ENCODE measurements at places on chromosomes 4 and X.

- DNase-seq: no peak
These were observed 514.3 kb downstream of the PCDH7 start for GRCh38 chr4:31234494-31234893.

GRCh38 chrX:68354879-68355628 lies 78.2 kb downstream of the OPHN1 start:
- DNase-seq: no peak

DNA sequence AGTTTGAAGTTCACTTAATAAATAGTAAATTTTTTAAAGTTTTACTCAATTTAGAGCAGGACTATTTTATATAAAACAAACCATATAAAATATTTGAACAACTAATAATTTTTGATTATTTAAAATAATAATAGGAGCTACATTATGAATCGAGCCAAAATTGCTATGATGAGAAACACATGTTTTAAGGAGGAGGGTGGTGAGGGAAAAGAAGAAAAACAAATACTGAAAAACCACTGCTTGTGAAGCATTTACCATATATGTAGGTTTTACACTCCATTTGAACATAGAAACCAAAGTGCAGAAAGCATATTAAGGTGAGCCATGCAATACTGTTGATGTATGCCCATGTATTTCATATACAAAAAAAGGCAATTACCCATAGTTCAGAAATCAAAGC lies 448.9 kb downstream of the FSTL5 start:
- no peak for DNase-seq

DNA sequence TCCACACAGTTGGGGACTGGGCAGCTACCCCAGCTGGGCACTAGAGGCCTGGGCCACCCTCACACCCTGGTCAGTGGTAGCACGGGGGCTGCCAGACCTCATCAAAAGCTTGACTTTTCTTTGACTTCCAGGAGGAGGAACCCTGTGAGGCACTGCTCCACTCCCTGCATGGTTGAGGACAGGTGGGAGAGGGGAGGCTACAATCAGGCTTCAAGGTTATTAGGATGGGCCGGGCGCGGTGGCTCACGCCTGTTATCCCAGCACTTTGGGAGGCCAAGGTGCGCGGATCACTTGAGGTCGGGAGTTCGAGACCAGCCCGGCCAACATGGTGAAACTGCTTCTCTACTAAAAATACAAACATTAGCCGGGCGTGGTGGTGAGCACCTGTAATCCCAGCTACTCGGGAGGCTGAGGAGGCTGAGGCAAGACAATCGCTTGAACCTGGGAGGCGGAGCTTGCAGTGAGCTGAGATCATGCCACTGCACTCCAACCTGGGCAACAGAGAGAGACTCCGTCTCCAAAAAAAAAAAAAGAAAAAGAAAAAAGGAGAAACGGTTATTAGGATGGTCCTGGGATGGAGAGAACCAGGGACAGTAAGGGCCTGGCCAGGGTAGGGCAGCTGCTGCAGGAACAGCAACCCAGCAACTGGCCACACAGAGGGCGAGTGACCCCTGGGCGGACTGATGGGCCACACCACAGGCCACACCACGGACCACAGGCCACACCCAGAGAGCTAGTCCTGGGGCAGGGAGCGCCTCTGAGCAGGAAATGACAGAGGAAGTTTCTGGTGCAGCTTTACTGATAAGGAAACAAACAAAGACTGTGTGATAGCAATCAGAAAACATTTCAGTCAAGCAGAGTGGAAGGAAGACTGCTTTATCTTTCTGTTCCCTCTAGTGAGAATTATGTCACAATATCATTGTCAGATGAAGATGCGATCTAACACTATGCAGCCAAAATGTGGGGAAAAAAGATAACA lies 20.5 kb upstream of the OPN1LW start:
- no peak for DNase-seq

DNA sequence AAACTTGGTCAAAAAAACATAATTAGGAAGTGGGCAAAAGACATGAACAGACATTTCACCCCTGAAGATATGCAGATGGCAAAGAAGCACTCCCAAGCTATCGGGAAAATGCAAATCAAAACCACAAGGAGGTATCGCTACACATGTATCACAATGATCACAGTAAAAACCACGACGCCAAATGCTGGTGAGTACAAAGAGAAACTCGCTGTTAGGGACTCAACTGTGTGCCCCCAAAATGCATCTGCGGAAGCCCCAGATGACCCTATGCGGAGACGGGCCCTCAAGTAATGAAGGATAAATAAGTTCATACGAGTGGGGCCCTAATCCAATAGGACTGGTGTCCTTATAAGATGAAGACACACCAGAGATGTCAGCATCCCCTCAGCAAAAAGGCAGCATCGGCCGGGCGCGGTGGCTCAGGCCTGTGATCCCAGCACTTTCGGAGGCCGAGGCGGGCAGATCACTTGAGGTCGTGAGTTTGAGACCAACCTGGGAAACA lies 10.2 kb downstream of the GAK start:
- no peak for DNase-seq

GRCh38 chrX:144219035-144219434 lies 335.2 kb downstream of the UBE2NL start:
- DNase-seq: no peak

GRCh38 chr4:48604527-48604926 lies 114.5 kb downstream of the ZAR1 start:
- no peak for DNase-seq

- DNase-seq: peak; percentile 22
These were observed 20.3 kb downstream of the UBA6 start for GRCh38 chr4:67680581-67681222.

- DNase-seq: peak; percentile 91
These were observed 17.8 kb upstream of the CHIC2 start for GRCh38 chr4:54082168-54082567.

DNA sequence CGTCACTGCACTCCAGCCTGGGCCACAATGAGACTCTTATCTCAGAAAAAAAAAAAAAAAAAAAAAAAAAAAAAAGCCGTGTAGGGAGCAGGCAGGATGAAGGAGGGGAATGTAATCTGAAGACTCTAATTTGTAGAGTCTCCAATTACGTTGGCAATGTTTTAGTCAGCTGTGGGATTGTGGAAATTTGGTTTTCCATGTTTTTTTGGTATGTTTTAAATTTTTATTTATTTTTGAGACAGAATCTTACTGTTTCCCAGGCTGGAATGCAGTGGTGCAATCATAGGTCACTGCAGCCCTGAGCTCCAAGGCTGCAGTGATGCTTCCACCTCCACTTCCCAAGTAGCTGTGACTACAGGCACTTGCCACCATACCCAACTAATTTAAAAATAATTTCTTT lies 56.5 kb downstream of the NSD2 start:
- no peak for DNase-seq

DNA sequence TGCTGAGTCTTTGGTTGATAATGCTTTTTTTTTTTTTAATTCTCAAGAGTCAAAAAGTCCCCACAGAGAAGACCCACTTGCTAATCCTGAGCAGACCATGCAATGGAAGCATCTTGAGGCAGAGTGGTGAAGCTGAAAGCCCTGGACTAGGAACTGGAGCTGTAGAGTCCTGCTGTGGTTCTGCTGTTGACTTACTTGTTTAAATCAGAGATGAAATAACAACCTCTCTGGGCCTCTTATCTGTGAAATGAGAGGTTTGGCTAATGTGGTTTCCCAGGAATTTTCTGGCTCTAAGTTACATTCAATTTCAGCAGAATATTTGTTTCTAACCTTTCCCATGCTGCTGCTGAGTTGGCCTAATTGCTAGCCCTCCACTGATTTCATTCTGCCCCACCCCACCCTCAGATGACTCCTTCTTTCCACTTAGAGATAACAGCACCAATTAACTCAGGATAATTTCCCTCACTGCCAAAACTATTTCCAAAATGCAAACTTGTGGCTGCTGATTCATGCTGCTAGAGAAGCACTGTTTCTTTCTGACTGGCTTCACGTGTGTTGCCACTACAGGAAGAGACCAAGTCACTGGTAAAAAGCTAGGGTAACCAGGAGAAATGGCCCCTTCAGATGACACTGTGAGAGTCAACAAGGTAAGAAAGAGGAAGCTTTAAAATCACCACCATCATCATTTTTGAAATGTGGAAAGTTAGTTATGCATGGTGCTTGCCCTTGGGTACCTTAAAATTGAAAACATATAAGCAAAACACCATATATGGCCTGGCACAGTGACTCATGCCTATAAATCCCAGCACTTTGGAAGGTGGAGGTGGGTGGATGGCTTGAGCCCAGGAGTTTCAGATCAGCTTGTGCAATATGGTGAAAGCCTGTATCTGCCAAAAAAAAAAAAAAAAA lies 326.4 kb downstream of the DCHS2 start:
- DNase-seq: peak; percentile 93

GRCh38 chr4:168486912-168487281 lies 6.6 kb upstream of the DDX60L start:
- peak; percentile 60 for DNase-seq

GRCh38 chr4:38323141-38323641 lies 340.8 kb upstream of the KLF3 start:
- no peak for DNase-seq

DNA sequence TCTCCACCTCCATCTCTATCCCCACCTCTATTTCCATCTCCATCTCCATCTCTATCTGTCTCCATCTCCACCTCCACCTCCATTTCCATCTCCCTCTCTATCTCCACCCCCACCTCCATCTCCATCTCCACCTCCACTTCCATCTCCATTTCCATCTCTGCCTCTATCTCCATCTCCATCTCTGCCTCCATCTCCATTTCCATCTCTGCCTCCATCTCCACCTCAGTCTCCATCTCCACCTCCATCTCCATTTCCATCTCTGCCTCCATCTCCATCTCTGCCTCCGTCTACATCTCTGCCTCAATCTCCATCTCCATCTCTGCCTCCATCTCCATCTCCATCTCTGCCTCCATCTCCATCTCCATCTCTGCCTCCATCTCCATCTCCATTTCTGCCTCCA lies 40.8 kb upstream of the CHRNA9 start:
- no peak for DNase-seq

DNA sequence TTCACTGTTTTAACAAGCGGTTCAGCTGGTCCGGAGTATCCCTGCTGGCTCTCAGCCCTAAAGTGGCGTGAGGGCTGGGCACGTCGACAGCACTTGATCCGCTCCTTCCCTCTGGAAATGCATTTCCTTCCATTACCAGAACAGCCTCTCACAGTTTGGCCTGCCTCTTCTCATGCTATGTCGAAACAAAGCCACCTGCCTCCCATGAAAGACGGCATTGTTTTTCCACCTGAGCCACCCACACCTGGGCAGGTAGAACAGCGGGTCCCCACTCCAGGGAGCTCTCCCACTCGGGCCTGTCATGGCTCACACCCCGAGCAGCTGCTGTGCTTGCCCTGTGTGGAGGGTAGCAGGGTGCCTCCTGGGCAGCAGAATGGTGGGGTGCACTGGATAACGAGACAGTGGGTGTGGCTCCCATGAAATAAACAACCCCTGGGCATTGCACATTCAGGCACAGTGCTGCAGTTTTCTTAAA lies 86.2 kb downstream of the FHDC1 start:
- no peak for DNase-seq

- no peak for DNase-seq
These were observed 45.4 kb downstream of the TTC29 start for GRCh38 chr4:146900295-146900694.

GRCh38 chrX:48025561-48025960 lies 18.8 kb downstream of the SPACA5 start:
- peak; percentile 31 for DNase-seq

GRCh38 chr4:19178835-19179234 lies 1072.9 kb upstream of the SLIT2 start:
- no peak for DNase-seq

Measured in AG08395 (cell line).